ENCODE measurements at places on chromosomes 13 and 19.

DNA sequence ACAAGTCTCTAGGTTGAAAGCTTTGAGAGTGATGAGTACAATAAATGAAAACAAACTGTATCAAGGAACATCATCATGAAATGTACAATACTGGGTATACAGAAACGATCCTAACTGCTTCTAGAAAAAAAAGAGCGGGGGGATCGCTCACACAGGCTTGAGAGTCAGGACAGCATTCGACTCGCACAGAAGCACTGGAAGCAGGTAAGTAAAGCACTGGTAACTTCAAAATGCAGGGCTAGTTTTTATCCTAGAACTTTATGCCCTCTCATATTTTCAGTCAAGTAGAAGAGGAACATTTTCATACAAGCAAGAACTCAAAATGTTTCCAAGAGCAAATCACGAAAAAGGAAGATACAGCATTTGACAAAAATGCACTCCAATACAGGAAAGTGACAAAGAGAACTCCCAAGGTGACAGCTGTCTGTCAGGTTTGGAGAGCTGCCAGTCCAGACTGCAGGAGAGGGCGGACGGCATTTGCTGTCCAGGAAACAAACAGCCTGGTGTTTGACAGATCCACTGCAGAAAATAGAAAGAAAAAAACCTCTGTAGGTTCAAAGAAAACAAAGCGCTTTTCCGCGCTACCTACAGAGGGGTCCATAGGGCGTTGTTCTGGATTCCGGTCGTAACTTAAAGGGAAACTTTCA lies 58.2 kb upstream of the XPO4 start:
- DNase-seq = no peak

GRCh38 chr19:42345191-42345812 lies 19.9 kb downstream of the MEGF8 start:
- no peak for DNase-seq

DNA sequence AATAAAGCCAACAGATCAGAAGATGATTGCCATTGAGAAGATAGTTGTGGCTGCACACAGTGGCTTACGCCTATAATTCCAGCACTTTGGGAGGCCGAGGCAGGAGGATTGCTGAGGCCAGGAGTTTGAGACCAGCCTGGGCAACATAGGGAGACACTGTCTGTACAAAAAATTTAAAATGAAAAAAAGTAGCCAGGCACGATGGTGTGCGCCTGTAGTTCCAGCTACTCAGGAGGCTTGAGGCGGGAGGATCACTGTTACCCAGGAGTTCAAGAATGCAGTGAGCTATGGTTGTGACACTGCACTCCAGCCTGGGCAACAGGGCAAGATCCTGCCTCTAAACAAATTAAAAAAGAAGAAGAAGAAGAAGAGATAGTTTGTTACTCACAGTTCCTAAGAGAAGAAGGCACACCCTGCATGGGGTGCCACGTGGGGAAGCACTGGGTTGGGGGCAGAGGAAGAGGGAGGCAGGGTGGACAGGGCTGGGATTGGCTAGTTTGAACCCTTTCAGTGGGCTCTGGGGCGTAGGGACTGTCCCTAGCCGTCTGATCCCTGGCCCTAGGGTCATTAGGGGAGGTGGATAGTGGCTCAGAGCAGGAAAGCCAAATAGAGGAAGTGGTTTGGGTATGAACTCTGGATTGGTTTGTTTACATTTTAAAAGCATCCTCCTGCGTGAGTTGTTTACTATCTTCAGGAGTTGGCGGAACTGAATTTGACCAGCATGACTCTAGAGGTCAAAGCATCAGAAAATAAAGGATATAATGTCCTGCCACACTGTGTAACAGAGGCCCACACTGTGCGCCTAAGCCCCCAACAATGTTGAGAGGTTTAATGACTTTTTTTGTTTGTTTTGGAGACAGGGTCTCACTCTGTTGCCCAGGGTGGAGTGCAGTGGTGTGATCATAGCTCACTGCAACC lies 60.5 kb upstream of the MEDAG start:
- no peak for DNase-seq

DNA sequence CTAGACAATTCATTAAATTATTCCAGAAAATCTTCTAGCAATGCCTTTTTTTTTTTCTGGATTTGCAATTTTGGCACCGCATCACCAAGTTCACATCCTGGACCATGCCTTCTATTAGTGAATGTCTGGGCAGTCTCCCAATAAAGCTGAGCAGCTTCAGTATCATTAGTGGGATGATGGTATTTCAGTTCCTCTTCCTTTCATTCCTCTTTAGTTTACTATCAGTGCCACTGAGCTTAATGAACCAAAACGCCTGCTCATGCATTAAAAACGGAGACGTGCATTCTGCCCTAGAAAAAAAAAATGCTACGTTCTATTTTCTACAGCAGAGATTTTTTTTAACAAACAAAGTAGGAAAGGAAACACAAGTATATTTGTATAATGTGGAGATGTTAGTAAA lies 343.0 kb downstream of the PCDH9 start:
- DNase-seq = no peak

GRCh38 chr19:27746691-27747380 lies 1466.1 kb downstream of the UQCRFS1 start:
- DNase-seq = no peak

GRCh38 chr19:42480335-42481095 lies 37.8 kb upstream of the CXCL17 start:
- DNase-seq = no peak

DNA sequence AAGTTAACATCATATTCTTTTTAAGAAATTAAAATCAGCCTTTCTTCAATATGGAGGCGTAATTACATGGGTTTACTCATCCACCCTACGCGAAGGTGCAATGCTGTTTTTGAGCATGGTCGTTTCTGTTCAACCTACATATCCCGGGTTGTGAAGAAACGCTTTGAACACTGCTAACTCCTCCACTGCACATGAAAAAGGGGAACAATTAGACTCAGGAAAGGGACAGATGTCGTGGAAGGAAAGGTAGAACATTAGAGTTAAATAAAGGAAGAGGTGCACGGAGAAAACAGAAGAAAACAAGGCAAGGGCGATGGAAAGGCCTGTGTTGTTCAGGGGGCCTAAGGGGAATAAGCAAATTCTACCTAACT lies 4.1 kb downstream of the ZIC5 start:
- DNase-seq = no peak

- DNase-seq = no peak
Observed at GRCh38 chr13:111202156-111202621, 87.1 kb downstream of the ARHGEF7 start.

GRCh38 chr19:19274146-19274545 lies 1.0 kb upstream of the TM6SF2 start:
- no peak for DNase-seq

- DNase-seq = no peak
Observed at GRCh38 chr13:19519049-19519448, 42.3 kb downstream of the TPTE2 start.

GRCh38 chr13:111480503-111480902 lies 160.1 kb downstream of the TEX29 start:
- DNase-seq = no peak
